ENCODE measurements at places on chromosomes 4 and X.

DNA sequence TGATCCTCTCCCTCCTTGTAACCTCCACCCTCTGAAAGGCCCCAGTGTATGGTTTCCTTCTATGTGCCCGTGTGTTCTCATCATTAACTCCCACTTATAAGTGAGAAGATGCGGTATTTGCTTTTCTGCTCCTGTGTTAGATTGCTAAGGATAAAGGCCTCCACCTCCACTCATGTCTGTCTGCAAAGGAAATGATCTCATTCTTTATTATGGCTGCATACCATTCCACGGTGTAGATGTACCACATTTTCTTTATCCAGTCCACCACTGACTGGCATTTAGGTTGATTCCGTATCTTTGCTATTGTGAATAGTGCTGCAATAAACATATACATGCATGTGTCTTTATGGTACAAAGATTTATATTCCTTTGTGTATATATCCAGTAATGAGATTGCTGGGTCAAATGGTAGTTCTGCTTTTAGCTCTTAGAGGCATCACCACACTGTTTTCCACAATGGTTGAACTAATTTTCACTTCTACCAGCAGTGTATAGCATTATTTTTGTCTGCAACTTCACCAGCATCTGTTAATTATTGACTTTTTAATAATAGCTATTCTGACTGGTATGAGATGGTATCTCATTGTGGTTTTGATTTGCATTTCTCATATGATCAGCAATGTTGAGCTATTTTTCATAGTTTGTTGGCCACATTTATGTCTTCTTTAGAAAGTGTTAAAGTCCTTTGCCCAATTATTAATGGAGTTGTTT, 1030.9 kb downstream of the FSTL5 start:
- no peaks in the 10 kb centered on the region for H3K27me3 ChIP-seq
- no peaks in the 10 kb centered on the region for H3K36me3 ChIP-seq
- no peaks in the 10 kb centered on the region for H3K4me1 ChIP-seq

GRCh38 chr4:179664430-179665027, 2222.3 kb upstream of the AGA start:
- H3K4me1 ChIP-seq = no peaks in the 10 kb centered on the region
- H3K27ac ChIP-seq = no peak overlapping the region
- H3K27me3 ChIP-seq = no peaks in the 10 kb centered on the region
- no peaks in the 10 kb centered on the region for H3K36me3 ChIP-seq
- no peak for DNase-seq

GRCh38 chr4:152850377-152850776, 70.6 kb downstream of the ARFIP1 start:
- no peaks in the 10 kb centered on the region for H3K36me3 ChIP-seq
- peak overlapping the region; percentile 30 for H3K4me3 ChIP-seq
- no peak overlapping the region for H3K27ac ChIP-seq
- peaks cover 8% of the 10 kb centered on the region for H3K4me1 ChIP-seq
- DNase-seq = peak; percentile 57

DNA sequence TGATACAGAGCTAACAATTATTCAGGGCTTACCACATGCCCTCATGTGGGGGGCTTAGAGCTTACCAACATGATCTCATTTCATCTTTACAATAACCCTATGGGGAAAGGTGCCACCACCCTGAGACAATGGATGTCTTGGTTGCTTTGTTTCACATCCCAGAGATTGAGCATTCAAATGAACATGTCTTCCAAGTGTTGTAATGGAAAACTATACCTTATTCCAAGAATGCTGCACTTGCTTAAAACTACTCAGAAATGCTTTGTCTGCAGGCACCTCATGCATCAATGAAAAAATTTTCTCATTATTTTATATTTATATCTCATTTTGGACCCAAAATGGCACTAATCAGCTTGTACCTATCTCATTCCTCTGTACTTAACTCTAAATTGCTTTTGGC, 34.6 kb downstream of the BCLAF3 start:
- DNase-seq = no peak
- H3K4me1 ChIP-seq = no peaks in the 10 kb centered on the region
- H3K36me3 ChIP-seq = no peaks in the 10 kb centered on the region
- H3K4me3 ChIP-seq = no peak overlapping the region
- H3K27me3 ChIP-seq = no peaks in the 10 kb centered on the region

DNA sequence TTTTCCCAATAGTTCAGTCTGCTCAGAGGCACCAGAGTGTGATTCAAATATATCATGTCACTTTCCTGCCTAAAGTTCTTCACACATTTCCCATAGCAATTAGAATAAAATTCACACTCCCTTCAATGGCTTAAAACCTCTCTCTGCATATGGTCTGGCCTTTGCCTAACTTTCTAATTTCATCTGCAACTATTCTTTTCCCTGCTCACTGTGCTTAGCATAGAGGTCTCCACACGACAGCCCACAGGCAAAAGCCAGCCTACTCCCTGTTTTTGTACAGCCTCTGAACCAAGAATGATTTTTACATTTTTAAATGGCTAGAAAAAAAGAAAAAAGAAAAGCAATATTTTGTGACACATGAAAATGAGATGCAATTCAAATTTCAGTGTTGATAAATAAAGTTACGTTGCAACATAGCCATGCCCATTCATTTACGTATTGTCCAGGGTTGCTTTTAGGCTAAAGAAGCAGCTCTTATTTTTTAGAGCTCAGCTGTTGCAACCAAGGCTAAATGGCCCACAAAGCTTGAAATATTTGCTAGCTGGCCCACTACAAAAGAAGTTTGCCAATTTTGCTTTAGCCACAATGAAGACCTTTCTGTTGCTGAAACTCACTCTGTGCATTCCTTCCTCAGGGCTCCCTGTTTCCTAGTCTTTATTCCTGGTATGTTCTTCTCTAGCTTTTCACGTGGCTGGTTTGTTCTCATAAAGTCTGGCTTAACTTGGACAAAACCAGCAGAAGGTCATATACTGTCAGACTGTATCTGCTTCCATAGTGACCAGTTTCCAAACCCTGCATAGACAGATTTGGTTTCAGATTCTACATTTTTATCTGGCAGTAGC, 26.6 kb upstream of the IRF2 start:
- DNase-seq = no peak
- no peaks in the 10 kb centered on the region for H3K36me3 ChIP-seq
- H3K27ac ChIP-seq = no peak overlapping the region

- H3K36me3 ChIP-seq = no peaks in the 10 kb centered on the region
- DNase-seq = no peak
- H3K4me3 ChIP-seq = no peak overlapping the region
- no peaks in the 10 kb centered on the region for H3K4me1 ChIP-seq
- H3K27ac ChIP-seq = no peak overlapping the region
These were observed 8.9 kb upstream of the DCLK2 start for GRCh38 chr4:150069353-150069752.

GRCh38 chr4:77493120-77493752, 112.4 kb upstream of the CXCL13 start:
- no peaks in the 10 kb centered on the region for H3K4me1 ChIP-seq
- no peak overlapping the region for H3K4me3 ChIP-seq
- DNase-seq = no peak
- peaks cover 7% of the 10 kb centered on the region for H3K27me3 ChIP-seq

DNA sequence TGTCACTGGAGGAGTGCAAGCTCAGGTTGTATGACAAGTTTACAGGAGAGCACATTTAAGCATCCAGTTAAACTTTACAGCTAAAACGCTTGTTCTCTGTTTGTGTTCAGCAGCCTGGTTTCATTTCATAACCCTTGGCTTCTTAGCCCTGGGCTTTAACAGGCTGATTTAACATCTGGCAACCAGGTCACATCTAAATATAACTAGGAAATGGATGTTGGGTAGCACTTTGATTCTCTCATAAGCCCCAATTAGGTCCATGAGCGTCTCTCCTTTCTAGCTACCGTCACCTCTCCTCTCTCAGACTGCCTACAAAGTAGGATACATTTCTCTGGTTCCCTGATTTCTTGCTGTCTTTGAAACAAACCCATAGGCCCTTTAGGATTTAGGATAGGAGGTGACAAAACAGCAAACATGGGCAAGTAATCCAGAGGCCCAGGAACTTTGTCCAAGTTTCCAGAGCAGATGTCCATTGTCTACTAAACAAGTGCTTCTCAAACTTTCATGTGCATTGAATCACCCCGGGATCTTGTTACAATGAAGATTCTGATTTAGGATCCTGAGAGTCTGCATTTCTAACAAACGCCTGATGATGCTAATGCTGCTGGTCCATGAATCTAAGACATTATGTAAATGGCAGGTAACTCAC, 22.5 kb downstream of the OTUD6A start:
- DNase-seq = no peak
- no peaks in the 10 kb centered on the region for H3K27me3 ChIP-seq
- H3K27ac ChIP-seq = no peak overlapping the region

GRCh38 chr4:172736046-172736445, 432.6 kb upstream of the GALNT7 start:
- H3K27ac ChIP-seq = no peak overlapping the region

- no peak overlapping the region for H3K27ac ChIP-seq
These were observed 129.7 kb downstream of the HS3ST1 start for GRCh38 chr4:11299016-11299415.

GRCh38 chr4:100124715-100125114, 65.6 kb downstream of the DDIT4L start:
- no peaks in the 10 kb centered on the region for H3K4me1 ChIP-seq
- H3K4me3 ChIP-seq = no peak overlapping the region
- peaks cover 1% of the 10 kb centered on the region for H3K27me3 ChIP-seq
- no peak overlapping the region for H3K27ac ChIP-seq
- no peak for DNase-seq

DNA sequence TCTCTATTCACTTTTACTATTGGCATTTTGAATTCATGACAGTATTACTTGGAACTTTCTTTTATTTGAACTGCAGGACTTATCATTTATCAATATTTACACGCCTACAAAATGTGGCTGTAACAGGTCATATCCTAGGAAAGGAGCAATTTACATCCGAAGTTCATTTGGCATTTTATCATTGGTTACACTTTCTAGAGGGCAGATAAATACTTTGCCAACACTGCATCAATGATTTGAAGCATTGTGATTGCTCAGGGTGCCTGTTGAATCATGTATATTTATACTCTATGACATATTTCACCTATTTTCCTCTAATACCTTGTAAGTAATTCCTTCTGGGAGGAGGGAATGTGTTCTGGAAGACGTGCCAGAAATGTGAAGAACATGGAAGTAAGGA, 136.7 kb downstream of the MID1IP1 start:
- no peaks in the 10 kb centered on the region for H3K27me3 ChIP-seq
- H3K27ac ChIP-seq = no peak overlapping the region
- no peak for DNase-seq

DNA sequence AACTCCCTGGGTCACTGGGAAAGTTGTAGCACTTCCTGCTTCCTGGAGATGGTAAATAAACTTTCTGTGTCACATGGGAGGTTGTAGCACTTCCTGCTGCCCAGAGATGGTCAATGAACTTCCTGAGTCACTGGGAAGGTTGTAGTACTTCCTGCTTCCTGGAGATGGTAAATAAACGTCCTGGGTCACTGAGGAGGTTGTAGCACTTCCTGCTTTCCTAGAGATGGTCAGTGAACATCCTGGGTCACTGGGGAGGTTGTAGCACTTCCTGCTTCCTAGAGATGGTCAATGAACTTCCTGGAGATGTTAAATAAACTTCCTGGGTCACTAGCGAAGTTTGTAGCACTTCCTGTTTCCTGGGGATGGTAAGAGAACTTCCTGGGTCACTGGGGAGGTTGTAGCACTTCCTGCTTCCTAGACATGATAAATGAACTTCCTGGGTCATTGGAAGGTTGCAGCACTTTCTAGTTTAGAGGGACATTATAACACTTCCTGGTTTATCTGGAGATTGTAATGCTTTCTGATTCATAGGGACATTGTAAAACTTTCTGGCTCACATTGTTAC, 62.3 kb upstream of the CD99 start:
- peak overlapping the region; percentile 87 for H3K27ac ChIP-seq
- H3K27me3 ChIP-seq = no peaks in the 10 kb centered on the region
- H3K4me3 ChIP-seq = peak overlapping the region; percentile 72
- DNase-seq = peak; percentile 63
- H3K36me3 ChIP-seq = peaks cover 16% of the 10 kb centered on the region
- H3K4me1 ChIP-seq = no peaks in the 10 kb centered on the region

GRCh38 chr4:151785484-151786157, 24.8 kb upstream of the GATB start:
- H3K27me3 ChIP-seq = peaks cover 21% of the 10 kb centered on the region
- H3K27ac ChIP-seq = no peak overlapping the region
- H3K4me1 ChIP-seq = no peaks in the 10 kb centered on the region
- no peaks in the 10 kb centered on the region for H3K36me3 ChIP-seq

- no peaks in the 10 kb centered on the region for H3K4me1 ChIP-seq
- DNase-seq = no peak
- H3K36me3 ChIP-seq = no peaks in the 10 kb centered on the region
- no peak overlapping the region for H3K27ac ChIP-seq
These were observed 141.1 kb upstream of the NDST3 start for GRCh38 chr4:117893207-117893606.

DNA sequence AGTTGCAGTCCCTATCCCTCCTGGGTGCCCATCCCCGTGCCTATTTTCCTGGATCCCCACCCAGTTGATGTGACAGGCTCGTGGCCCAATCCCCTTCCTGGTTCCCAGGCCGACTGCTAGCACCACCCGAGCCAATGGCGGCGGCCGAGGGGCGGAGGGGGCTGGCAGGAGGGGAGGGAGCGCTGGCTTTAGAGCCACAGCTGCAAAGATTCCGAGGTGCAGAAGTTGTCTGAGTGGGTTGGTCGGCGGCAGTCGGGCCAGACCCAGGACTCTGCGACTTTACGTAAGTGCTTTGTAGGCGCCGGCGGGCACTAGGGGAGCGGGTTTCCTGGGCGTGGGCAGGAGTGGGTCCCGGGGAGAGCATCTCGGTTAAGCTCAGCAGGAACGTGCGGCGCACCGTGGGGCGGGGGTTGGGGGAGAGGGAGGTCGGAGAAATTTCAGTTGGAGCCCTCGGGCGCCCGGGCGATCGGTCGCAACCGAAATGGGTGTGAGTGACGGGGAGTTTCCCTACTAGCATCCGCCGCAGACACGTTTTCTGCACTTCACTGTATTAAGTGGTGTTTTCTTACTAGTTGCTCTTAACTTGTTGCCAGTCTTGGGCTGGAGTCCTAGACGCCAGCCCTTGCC, at the start of gene PLS3:
Gene PLS3 (plus strand): TSS at position 197 of the 627 bp plus-strand sequence. CDS start 49,077 bp downstream, outside the sequence.
- no peak for DNase-seq
- no peak within 1 kb of the TSS for H3K27ac ChIP-seq
- peaks cover 8% of the 10 kb centered on the region for H3K4me1 ChIP-seq
- no peaks in the 10 kb centered on the region for H3K36me3 ChIP-seq
- H3K4me3 ChIP-seq = no peak within 1 kb of the TSS

GRCh38 chrX:39174772-39175417, 373.6 kb downstream of the MID1IP1 start:
- H3K27ac ChIP-seq = peak overlapping the region; percentile 74
- no peaks in the 10 kb centered on the region for H3K36me3 ChIP-seq
- H3K27me3 ChIP-seq = no peaks in the 10 kb centered on the region
- peak; percentile 37 for DNase-seq
- H3K4me3 ChIP-seq = peak overlapping the region; percentile 67
- peaks cover 23% of the 10 kb centered on the region for H3K4me1 ChIP-seq

DNA sequence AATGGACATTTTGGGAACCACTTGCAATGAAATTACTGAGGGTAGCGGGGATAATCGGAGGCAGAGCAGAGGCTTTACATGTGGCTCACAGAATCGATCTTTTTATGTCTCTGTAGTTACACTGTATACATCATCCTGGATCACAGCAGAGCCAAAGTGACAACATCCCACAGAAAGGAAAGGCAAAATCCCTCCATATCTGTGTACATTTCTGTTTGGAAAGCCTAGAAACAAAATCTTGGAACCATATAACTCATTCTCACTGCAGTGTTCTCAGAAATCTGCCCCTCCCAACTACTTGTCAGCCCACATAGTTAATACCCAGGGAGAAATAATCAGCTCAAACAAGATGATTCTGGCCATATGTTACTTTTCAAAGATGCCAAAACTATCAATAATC, 211.6 kb downstream of the DCLK2 start:
- no peaks in the 10 kb centered on the region for H3K27me3 ChIP-seq
- H3K27ac ChIP-seq = no peak overlapping the region
- no peaks in the 10 kb centered on the region for H3K4me1 ChIP-seq
- peaks cover 3% of the 10 kb centered on the region for H3K36me3 ChIP-seq
- no peak overlapping the region for H3K4me3 ChIP-seq

Measured in CD4-positive, CD25-positive, alpha-beta regulatory T cell (primary cell).